ENCODE measurements at places on chromosomes 6 and 20. TPM values are rescaled to one million over a fixed set of nuclear protein-coding genes. Genes with fewer than 3 reads are reported as not detected.

DNA sequence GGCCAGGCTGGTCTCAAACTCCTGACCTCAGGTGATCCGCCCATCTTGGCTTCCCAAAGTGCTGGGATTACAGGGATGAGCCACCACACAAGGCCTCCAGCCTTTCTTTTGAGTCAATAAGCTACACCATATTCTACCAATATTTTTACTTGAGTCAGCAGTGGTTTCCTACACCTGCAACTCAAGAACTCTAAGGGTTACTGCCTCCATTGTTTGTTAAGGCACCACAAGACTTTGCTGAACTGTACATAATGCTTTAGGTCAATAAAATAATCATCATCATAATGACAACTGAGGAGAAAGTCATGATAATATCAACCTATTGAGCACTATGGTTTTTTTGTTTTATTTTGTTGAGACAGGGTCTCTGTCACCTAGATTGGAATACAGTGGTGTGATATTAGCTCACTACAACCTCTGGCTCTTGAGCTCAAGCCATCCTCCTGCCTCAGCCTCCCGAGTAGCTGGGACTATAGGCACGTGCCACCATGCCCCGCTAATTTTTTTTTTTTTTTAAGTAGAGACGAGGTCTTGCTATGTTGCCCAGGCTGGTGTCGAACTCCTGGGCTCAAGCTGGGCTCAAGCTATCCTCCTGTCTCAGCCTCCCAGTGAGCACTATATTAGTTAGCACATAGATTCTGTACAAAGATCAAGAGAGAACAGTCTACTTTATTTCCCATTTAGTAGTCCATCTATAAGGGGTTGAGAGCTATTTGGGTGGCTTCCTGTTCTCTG, 34.9 kb upstream of the ZMYND8 start:
- DNase-seq: no peak

GRCh38 chr6:102126488-102126887, 733.0 kb downstream of the GRIK2 start:
- DNase-seq: no peak

- DNase-seq: peak; percentile 43
These were observed 118.2 kb downstream of the CDKAL1 start for GRCh38 chr6:20652299-20653084.

The NFATC2 gene
- total RNA-seq: 0.28 TPM

DNA sequence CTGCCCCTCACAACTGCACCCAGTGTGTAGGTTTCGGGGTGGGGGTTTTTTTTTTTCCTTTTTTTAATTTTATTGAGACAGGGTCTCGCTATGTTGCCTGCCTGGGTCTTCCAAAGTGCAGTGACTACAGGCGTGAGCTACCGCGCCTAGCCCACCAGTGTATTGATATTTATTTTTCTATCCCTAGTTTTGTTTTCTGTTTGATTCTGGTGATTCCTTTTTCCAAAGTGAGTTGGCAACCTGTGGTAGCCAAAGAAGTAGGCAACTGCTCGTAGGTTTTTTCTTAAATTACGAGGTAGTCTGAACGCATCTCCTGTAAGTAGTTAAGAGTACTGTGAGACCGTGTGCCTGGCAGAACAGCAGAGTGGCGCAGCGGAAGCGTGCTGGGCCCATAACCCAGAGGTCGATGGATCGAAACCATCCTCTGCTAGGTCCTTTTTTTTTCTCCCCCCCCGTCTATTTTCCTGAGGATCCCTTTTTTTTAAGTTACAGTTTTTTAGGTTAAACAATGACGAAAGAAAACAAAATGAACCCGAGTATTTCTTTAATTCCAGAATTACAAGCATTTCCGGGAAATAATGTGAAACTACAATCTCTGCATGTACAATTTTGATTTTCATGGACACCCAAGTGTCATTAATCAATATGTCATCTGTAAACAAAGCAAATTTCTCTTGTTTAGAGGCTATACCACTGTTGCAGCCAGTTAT, 78.7 kb upstream of the BTN3A2 start:
- peak; percentile 68 for DNase-seq

- DNase-seq: no peak
These were observed 165.5 kb downstream of the MOXD1 start for GRCh38 chr6:132235596-132236280.

The PEDS1 gene
- 24.0 TPM for total RNA-seq

The RING1 gene
- 16.4 TPM for total RNA-seq

- no peak for DNase-seq
These were observed 30.9 kb upstream of the ALDH8A1 start for GRCh38 chr6:134980846-134981245.

The TREM1 gene
- not detected for total RNA-seq

GRCh38 chr6:123091091-123091895, 95.3 kb downstream of the CLVS2 start:
- no peak for DNase-seq

DNA sequence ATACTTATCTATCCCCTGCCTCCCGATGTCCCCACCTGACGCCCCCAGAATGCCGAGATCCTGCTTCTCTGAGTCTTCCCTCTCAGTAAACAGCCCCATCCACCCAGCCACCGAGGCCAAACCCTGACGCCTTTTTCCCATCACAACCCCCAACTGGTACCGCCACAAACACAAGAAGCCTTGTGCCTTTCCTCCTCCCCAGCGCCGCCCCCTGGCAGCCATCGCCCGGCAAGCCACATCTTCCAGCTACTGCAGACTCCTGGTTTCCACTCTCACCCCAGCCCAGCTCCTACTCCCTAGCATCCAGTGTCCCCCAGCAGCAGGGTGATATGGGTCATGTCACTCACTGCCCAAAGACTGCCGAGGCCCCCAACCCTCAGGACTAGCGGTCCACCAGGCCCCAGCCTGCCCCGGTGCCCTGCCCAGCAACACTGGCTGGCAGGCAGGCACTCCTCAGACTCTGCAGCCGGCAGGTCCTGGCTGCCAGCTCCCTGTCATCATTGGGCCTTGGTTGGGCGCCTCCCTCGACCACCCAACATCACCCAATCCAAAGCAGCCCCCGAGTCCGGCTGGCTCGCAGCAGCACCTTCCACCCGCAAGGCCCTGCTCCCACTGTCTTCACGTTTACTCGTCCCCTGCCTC, 11.2 kb downstream of the TCFL5 start:
- DNase-seq: no peak

DNA sequence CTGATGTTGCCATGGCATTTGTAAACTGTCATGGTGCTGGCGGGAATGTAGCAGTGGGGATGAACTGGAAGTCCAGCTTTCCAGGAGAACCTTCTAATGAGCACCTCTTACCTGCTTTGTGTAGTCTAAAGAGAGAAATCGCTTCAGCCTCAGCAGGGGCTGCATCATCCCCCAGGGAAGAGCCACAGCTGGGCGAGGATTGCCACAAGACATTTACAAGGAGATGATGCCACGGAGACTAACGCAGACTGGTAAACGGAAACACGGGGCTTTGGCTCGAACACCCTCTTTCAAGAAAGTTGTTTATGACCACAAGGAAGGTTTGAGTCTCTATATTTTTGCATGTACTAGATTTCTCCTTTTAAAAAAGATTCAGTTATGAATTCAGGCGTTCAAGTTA, 72.9 kb downstream of the CDH26 start:
- no peak for DNase-seq

The SPTLC3 gene
- 1.4 TPM for total RNA-seq

DNA sequence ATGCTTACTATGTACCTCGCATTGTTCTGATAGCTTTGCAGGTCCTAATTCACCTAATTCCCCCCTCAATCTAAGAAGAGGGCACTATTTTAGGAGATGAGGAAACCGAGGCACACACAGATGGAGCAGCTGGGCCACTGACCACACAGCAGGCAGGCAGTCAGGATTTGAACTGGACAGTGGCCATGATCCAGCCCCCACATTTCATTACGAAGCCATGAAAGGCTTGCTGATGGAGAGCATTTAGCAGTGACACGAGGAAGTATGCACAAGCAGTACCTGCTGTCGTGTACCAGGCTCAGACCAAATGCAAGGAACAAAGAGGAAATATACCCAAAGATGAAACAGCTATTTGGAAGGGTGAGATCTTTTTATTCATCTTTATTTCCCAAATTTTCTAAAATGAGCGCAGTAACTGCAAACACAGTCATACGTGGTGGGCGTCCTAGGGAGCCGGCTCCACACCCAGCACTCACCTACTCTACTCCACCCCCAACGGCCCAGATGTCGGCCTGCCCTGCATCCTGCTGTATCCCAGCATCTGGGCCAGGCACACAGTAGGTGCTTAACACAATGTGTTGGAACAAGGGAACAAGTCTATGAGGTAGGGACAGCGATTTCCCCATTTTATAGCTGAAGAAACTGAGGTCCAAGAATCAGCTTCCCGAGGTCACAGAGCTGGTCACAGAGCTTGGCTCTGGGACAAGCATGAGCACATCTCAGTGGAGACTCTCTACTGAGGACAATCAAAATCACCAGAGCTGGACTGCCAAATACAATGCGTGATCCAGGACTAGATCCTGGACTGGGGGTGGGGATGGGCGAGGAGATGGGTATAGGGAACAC, 15.0 kb downstream of the PREX1 start:
- no peak for DNase-seq

The LSM14B gene
- 23.7 TPM for total RNA-seq

The MUC21 gene
- not detected for total RNA-seq

DNA sequence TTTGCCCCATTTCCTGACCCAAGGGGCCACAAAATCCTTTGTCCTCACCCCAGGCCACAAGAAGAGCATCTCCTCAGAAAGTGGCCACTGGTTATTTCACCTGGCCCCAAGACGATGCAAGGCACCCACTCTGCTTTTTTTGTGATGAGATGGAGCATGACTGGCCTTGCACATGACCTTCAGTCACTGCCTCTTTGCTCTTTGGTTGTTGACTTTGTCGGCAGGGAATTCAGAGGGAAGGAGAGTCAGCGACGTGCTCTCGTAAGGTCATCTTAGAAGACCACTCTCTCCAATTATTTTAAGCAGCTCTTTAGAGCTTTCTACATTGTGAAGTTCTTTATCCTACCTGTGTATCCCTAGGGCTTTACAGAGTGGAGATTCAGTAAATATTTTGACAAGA, 306.7 kb downstream of the PLCB1 start:
- no peak for DNase-seq

GRCh38 chr6:149160943-149161342, 156.6 kb upstream of the TAB2 start:
- no peak for DNase-seq

DNA sequence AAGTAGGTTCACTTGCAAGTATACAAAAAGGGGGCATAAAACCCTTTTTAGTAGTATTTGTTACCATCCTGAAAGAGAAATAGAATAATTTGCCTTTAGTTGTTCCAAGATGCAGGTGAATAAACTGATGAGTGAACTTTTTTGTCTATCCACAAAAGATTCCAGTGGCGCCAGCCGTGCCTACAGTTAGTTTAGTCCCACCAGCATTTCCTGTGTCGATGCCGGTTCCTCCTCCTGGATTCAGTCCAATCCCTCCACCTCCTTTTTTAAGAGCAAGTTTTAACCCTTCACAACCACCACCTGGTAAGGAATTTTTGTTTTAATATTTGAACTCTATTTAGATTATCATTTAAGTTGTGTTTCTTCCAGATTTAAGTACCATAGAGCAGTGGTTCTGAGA, 90.9 kb downstream of the SCAF8 start:
- DNase-seq: no peak

GRCh38 chr6:134626086-134626485, 308.2 kb upstream of the SGK1 start:
- DNase-seq: no peak

The GATA5 gene
- not detected for total RNA-seq

The SIM1 gene
- not detected for total RNA-seq

The SPATS1 gene
- total RNA-seq: not detected

The SUMO4 gene
- total RNA-seq: 2.2 TPM

GRCh38 chr6:6331946-6332601, 11.6 kb upstream of the F13A1 start:
- DNase-seq: no peak

- DNase-seq: no peak
These were observed 59.5 kb downstream of the GNAS start for GRCh38 chr20:58911970-58912369.

The ATXN1 gene
- 13.9 TPM for total RNA-seq

DNA sequence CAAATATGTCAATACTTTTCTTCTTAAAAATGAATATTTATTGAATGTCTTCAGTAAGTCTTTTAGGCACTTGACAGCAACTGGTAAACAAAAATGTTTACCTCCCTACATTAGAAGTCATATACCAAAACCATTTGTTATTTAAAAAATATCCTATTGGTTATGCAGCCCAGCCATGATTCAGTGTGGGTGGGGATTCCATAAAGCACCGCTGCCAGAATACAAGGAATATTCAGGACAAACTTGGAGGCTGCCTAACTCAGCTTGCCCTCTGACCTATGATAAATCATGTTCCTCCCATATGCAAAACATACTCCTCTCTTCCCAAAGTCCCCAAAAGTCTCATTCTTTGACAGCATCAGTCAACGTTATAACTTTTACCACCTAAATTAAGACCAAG, 486.8 kb upstream of the IRAK1BP1 start:
- DNase-seq: no peak

- no peak for DNase-seq
These were observed 154.9 kb downstream of the OR2B2 start for GRCh38 chr6:27757307-27757706.

- no peak for DNase-seq
These were observed 10.1 kb downstream of the TULP4 start for GRCh38 chr6:158322400-158322723.

The TINAG gene
- total RNA-seq: not detected

- DNase-seq: peak; percentile 67
These were observed 16.1 kb downstream of the TTPAL start for GRCh38 chr20:44491635-44492395.

The HDGFL1 gene
- not detected for total RNA-seq

DNA sequence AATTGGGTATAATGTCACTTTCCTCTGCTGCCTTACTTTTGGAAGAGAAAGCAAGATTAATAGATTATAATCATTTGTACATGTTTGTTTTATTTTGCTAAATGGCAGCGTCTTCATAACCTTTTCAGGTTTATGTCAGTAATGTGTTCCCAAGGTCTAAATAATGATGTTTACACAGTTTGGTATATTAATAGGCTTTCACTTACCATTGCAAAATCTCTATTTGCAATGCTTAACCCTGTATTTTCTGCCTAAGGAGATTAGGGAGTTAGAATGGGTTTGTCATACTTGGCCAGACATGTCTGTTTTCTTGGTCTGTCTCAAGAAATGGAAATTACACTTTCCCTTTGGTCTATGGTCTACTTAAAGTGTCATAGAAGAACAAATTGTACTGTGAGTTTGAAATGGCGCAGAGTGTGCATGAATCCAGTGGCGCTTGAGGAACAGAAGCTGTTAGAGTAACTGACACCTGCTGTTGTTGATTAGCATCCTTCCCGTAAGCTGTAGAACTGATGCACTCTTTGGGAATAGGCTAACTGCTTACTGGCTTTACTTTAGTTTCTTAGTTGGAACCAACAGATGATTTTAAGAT, 261.1 kb downstream of the SAMD5 start:
- no peak for DNase-seq

Measured in IMR-90 (cell line).